ENCODE measurements at places on chromosomes 5 and 9.

GRCh38 chr5:109062664-109063063, 315.0 kb downstream of the FER start:
- DNase-seq = no peak

DNA sequence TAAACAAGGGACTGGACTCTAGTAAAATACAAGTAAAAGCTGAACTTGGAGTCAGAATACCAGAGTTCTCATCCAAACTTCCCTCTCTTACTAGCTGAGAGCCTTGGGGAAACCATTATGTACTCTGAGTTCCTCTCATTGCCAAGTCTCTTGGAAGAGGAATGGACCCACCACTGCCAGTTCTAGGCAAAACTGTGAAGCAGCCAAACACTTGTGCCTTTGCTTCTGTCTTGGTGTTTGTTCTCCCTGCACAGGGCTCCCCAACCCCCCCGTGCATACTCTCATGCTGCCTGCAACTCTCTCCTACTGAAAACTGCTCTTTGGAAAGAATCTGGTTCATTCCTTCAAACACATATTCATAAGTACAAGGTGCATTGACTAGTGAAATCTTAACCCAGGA, 102.6 kb downstream of the PDZD2 start:
- no peak for DNase-seq

DNA sequence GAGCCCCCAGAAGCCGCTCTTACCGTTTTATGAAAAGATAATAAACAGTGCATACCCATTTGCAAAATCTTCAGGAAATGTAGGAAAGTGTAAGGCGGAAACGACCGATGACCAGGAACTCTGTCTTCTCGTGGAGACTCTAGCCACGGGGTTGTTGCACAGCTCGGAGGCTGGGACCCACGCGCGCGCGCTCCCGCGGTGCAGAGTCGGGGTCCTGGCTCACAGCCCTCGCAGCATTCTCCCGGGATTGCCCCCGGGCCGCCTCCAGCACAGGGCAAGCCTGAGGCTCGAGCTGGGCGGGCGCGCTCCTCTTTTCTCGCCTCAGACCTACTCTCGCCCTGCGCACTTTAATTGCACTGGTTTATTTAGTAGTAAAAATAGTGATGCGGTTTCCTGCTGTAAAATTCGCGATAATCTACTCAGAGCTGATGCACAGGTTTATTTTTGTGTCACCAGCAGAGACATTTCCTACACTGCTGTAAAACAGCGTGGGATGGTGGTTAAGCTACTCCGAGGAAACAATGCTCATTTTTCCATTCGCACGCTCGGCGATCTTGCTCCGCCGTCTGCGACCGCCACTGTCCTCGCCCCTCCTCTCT, 15.5 kb downstream of the TRIM7 start:
- DNase-seq = no peak

DNA sequence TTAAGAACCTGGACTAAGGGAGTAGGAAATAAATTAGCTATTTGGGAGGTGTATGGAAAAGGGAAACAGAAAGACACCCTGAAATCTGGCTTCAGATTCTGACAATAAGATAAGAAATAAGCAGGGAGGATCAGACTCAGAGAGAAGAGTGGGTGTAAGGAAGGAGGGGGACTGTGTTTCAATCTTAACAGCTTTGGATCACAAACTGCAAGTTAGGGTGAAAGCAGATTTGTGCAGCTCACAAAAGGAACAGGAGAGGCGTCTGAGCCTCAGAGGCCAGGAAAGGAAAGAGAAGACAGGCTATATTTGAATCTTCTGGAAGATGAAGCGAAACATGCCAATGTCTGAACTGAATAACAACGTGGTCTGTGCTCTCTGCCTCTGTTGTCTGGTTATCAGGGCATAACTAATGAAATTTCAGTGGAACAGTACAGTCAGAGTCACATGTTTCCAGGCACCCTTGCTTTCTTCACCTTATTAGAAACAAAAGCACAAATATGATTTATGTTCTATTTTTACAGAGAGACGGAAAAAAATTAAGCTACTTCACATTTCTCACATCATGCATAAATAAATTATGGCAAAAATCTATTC, 26.6 kb downstream of the SGTB start:
- DNase-seq = no peak

DNA sequence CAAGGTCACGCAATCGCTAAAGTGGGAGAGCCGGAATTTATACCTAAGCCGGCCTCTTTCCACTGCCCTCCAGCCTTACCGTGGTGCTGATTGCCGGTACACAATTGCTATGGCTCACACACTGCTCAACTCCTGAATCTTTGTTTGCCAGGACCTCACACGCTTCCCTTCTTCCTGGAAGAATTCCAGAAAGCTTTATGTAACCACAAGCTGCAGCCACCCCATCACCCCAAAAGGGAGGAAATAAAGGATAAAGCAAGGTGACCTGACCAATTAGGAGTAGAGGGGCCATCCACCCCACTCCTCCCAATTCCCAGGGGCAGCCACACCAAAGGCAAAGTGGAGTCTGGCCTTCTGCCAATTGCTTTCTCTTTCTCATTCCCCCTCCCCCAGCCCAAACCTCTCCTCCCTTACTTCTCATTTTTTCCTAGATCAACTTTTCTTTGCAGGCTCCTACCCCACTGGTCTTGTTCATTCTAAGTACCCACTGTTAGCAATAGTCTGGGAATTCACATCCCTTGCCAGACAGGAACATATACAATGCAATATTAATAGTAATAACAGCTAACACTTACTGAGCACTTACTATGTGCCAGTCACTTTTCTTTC, 18.0 kb upstream of the CDC23 start:
- no peak for DNase-seq

DNA sequence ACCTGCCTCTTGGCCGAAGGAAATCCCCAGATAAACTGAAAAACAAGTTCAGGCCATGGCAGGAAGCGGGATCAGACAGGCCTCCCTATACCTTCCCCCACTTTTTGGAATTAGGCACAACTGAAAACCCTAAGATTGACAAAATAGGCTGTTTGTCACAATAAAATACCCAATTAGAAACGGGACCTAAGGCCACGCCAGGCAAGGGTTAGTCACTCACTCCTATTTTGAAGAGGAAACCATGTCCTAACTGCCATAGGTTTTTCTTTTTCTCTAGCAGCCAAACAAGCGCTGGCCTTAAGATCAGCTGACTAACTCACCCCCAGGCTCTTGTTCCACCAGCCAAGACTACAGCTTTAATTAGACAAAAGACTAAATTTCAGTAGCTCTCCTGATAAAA, 11.9 kb downstream of the FBP2 start:
- DNase-seq = no peak

GRCh38 chr5:34486160-34486848, 169.8 kb upstream of the RAI14 start:
- DNase-seq = peak; percentile 76

DNA sequence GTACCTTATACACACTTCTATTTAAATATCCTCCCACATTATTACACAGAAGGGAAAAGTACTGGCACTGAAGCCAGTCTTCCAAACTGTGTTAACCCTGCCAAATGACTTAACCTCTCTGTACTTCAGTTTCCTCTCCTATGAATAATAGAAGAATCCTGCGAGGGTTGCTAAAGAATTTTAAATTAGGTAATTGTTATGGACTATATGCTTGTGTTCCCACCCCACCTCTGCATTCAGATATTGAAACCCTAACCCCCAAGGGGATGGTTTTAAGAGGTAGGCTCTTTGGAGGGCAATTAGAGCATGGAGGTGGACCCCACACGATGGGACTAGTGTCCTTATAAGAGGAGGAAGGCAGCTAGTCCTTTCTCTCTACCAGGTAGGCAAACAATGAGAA, 72.7 kb downstream of the TTLL11 start:
- DNase-seq = no peak

GRCh38 chr5:172602783-172603231, 38.3 kb upstream of the NEURL1B start:
- DNase-seq = no peak
